NCI-H1417 (cell line): ENCODE measurements at places on chromosomes 4 and X.
A peak's percentile ranks its signal among the peaks of the same experiment; 100 is the strongest.

DNA sequence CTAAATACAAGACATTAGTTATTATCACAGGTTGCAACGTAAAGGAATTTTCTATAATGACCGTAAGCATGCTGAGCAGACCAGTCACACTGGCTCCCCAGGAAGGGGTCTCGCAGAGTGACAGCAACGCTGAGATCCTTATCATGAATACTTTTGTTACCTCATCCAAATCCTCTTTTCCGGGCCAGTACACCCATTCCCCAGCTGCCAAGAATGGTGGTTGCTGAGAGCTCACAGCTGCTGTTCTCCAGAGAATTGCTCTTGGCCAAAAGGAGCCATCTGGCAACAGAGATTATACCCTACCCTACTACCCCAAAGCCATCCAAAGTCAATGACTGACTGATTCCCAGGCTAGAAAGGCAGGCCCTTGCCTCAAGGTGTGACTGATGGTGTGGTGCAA is 91.6 kb downstream of the FUNDC1 start:
- DNase-seq, result no peak

DNA sequence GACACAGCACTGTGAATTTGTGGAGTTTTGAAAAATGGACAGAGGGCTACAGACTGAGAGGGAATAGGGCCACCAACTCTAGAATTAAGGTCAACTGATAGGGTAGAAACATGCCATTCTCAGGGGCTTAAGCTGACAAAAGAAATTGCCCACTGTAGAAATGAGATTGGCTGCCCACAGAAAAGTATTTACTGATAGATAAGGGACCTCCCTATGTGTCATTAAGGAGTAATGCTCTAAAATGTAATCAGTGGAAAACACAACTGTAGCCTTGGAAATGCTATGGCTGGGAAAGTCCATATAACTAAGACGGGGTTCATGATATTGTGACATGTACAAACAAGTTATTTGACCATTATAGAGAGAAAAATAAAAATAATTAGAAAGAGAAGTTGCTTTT is 4.6 kb downstream of the RTL9 start:
- DNase-seq, result no peak

DNA sequence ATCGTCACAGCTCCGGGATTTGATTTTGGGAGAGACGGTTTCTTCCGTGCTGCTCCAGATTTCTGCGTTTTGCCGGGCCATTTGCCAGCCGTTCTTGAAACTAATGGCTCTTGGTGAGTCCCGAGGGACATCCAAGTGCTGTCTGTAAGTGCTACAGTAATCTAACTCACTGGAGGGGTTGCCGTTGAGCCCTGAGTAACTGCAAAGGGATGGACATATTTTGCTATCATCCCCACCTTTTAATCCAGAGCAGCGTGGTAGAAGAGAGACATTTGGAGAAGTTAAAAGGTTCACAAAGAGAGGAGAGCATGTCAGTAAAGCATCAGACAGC is 88.9 kb upstream of the PDLIM3 start:
- no peak for DNase-seq

DNA sequence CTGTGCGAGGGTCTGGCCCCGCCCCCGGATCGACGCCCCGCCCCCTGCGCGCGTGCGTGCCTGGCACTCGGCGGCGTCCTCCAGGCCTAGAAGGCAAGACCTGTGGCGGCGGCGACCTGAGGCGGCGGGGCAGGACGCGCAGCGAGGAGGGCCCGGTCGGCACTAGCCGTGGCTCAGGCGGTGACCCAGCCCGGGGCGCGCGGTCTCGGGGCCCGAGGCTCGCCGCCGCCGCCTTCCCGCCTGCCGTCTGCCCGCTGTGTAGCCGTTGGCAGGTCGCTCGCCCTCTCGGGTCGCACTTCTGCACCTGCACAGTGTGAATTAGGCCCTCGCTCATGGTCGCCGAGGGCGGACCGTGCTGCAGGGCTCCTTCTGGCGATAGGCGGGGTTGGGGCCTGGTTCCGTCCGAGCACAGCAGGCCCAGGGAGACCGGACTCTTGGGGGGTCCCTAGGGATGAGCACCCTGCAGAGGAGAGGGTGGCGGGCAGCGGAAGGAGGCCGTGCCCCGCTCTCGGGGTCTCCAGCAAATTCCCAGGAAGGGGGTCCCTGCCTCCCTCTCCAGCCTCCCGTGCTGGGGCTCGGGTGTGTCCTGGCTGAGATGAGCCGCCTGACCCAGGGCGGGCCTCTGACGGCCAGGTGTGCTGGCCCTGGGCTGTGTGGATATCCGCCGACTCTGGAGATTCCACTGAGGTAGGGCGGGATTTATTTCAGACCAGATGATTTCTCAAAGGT is 557 bp upstream of the FAM53A start:
- peak; percentile 27 for DNase-seq

GRCh38 chr4:14446311-14446710 is 556.0 kb upstream of the CPEB2 start:
- no peak for DNase-seq

DNA sequence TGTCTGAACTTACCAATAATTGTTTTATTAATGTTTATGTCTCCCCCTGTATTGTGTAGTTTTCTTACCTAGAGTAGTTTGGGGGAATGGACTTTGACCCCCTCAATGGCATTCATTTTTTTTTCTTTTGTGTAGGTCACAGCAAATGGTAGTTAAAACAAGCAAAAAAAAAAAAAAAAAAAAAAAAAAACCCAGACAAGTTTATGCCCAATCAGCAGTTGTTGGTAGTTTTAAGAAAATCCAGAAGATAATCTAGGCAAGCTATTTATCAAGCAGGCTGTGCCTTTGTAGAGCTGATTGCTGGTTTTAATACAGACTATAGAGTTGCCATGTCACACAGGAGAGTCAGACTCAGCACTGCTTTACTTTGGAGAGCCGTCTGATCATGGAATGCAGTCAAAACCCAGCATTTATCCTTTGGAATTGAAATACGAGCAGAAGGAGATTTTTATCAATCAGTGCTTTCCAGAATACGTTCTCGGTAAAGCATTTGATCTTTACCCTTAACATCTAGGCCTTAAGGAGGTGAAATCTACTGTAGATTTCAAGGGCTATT is 16.6 kb downstream of the DCUN1D4 start:
- DNase-seq, result no peak

DNA sequence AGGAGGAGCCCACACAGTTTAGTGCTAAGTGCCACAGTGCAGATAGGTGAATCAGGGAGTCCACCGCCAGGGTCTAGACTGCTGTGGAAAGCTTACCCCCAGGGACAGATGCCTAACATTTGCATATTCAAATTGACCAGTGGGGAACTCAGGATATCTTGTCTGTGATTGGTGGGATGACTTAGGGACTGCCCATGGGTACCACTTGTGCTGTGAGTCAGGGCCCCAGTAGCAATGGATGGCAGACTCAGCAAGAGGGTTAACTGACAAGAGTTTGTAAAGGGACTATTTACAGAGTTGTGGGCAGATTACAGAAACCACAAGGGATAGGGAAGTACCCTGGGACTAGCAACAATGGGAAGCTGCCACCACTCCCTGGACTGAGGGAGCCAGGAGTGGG is 282.1 kb downstream of the BCOR start:
- DNase-seq, result no peak
